ENCODE measurements at places on chromosomes 16 and 17.

GRCh38 chr17:73284906-73285602 lies 23.4 kb upstream of the CPSF4L start:
- DNase-seq = no peak

GRCh38 chr17:6800422-6801027 lies 24.5 kb downstream of the FBXO39 start:
- no peak for DNase-seq

GRCh38 chr17:36779550-36779949 lies 157.7 kb upstream of the LHX1 start:
- DNase-seq = no peak

GRCh38 chr16:19701091-19701490 lies 16.9 kb downstream of the KNOP1 start:
- DNase-seq = no peak

DNA sequence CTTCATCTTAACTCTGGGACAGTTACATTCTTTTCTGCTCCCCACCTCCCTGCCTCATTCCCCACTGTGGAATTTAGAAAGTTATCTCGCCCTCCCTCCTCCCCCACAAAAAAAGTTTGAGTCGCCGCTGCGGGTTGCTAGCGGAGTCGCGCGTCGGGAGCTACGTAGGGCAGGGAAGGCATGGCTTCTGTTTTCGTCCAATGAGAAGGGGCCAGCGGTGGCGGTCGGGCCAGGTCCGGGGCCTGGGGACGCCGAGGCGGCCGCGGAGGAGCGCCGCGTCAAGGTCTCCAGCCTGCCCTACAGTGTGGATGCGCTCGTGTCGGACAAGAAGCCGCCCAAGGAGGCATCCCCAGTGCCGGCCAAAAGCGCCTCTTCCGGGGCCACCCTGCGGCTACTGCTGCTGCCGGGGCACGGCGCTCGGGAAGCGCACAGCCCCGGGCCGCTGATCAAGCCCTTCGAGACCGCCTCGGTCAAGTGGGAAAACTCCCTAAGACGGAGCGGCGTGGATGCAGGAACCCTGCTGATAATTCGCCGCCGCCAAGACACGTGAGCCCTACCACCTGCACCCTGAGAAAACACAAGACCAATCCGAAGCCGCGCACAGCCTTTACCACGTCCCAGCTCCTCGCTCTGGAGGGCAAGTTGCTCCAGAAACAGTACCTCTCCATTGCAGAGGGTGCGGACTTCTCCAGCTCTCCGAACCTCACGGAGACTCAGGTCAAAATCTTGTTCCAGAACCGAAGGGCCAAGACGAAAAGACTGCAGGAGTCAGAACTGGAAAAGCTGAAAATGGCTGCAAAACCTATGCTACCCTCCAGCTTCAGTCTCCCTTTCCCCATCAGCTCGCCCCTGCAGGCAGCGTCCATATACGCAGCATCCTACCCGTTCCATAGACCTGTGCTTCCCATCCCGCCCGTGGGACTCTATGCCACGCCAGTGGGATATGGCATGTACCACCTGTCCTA lies 8.9 kb downstream of the OR4D1 start:
- peak; percentile 66 for DNase-seq

DNA sequence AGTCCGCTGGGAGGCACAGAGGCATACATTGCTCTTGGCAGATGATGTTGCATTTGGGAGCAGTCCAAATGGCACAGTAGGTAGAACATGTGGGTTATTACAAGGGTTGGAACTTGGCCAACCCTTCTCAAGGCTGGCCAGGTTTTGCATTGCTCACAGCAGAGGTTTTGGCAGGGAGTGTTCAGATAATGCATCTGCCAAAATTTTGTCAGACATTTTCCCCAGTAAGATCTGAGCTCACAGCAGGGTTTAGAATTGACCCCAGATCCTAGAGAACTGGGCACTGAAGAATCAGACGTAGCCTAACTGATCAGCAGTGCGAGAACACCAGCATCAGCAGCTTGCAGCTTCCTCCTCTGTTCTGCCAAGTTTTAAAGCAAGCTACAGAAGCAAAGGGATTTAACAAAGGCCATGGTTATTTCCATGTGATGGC lies 468.8 kb upstream of the KIF2B start:
- DNase-seq = no peak

All from upper lobe of right lung (tissue), 1 donor.